Stimulated activated CD8-positive, alpha-beta memory T cell treated with anti-CD3 and anti-CD28 coated beads, Interleukin-15, amount 100 ng/mL, for 4 hours (primary cell): ENCODE measurements at places on chromosomes 1 and 21.

GRCh38 chr1:85258536-85259117, 835 bp downstream of the C1orf52 start:
- no peak for DNase-seq

DNA sequence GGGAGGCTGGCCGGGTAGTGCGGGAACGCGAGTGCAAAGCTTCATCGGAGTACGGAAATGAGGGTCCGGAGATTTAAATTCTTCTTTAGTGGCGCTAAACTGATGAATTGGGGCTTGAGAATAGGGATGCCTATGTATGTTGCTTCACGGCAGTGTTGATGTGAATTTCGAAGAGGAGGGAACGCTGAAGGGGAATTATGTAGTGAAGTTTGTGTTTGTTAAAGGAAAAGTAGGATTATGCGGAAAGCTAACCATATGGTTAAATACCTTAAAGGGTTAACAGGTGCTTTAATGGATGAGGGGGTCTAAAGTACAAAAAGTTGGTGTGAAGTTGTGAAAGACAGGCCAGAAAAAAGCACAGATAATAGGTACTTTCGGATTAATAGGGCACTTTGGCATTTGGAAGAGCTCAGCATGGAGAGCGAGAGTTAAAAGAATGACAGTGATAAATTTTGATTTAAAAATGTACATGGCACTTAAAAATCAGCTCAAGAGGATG, 1.4 kb downstream of the HS2ST1 start:
- no peak for DNase-seq

DNA sequence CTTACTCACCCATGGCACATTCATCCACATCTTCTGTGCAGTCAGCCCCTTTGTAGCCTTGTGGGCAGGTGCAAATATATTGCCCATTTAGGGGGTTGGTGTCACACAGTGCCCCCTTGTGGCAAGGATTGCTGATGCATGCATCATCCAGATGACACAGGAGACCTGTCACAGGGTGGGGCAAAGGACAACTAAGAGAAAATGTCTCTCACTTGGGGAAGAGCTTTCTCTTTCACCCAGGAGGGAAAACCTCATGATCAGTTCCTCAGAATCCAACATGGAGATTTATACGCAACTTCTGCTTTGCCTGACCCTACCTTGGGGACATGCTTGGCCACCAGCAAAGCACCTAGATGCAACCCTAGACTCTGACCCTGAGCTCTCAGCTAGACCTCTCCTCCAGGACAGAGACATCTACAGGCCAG, 71.8 kb upstream of the ADAM30 start:
- DNase-seq = peak; percentile 38

GRCh38 chr1:181626279-181626938, 143.1 kb downstream of the CACNA1E start:
- DNase-seq = no peak

DNA sequence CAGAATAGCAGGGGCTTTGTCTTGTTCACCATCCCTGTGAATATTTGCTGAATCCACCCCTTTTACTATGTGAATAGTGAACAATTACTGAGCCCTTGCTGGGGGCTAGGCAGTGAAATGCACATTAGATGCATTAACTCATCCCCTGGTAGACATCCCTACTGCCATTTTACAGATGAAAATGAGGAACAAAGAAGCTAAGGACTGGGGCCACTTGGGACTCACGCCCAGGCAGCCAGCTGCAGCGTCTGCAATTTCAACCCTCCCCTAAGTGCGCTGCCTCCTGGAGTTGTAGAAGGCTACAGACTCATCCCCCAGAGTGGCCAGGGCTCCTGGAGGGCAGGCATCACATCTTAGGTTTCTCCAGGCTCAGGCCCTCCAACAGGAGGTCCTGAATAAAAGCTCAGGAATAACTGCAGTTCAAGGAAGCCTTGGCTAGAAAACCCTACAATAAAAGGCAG, 31.6 kb downstream of the CAPZB start:
- no peak for DNase-seq

DNA sequence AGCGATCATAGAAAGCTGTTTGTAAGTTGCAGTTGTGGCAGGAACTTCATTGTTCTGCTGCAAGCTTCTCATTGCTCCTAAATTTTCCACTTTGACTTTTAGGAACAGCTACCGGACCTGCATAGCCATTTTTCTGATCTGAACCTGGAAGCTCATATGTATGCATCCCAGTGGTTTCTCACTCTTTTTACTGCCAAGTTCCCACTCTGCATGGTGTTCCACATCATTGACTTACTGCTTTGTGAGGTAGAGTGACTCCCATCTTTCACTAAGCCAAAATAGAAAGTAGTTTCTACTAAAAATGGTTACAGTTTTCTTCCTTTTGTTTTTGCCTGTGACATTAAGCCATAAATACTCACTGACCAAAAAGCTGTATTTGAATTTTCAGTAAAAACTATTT, 254.2 kb downstream of the GPR52 start:
- no peak for DNase-seq

GRCh38 chr1:47590523-47591225, 152.8 kb downstream of the FOXD2 start:
- no peak for DNase-seq

GRCh38 chr1:58282623-58283387, 263.7 kb downstream of the OMA1 start:
- no peak for DNase-seq

DNA sequence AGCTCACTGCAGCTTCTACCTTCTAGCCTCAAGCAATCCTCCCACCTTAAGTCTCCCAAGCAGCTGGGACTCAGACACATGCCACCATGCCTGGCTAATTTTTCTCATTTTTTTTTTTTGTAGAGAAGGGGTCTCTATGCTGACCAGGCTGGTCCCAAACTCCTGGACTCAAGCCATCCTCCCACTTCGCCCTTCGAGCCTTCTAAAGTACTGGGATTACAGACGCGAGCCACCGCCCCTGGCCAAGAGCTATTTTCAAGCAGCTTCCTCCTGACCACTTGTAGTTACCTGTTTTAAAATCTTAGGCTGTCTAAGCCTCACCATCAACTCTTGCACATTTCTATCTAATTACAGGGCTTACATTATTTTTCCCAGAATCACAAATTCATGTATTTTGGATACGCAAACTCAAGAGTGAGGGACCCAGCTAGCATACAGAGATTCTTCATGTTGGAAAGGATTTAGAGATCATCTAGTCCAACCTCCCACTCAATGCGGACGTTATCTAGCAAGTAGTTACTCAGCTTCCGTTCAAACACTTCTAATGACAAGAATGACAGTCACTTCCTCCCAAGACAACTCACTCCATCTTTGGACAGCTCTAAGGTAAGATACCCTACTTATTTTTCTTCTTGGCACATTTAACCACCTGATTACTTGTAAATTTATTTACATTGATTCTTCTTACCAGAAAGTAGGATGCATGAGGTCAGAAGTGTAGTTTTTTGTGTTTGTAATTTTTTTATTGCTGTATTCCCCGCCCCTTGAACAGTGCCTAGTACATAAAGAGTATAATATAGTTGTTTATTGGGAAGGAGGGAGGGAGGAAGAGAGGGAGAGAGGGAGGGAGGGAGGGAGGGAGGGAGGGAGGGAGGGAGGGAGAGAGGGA, 65.4 kb downstream of the LUZP1 start:
- DNase-seq = no peak

GRCh38 chr1:42317308-42317707, 17.7 kb downstream of the FOXJ3 start:
- no peak for DNase-seq

GRCh38 chr1:70333245-70333644, 21.3 kb downstream of the ANKRD13C start:
- DNase-seq = no peak

- no peak for DNase-seq
Observed at GRCh38 chr1:70220517-70221237, 503 bp upstream of the SRSF11 start.

- DNase-seq = no peak
Observed at GRCh38 chr1:115929881-115930280, 46.4 kb upstream of the SLC22A15 start.

- peak; percentile 58 for DNase-seq
Observed at GRCh38 chr1:162069334-162070093, at the start of gene NOS1AP. Gene NOS1AP, plus strand, starts transcription at chr1:162069691. Its CDS starts 487 bp downstream, at chr1:162070178.

GRCh38 chr1:60921175-60921574, 161.2 kb upstream of the NFIA start:
- no peak for DNase-seq

DNA sequence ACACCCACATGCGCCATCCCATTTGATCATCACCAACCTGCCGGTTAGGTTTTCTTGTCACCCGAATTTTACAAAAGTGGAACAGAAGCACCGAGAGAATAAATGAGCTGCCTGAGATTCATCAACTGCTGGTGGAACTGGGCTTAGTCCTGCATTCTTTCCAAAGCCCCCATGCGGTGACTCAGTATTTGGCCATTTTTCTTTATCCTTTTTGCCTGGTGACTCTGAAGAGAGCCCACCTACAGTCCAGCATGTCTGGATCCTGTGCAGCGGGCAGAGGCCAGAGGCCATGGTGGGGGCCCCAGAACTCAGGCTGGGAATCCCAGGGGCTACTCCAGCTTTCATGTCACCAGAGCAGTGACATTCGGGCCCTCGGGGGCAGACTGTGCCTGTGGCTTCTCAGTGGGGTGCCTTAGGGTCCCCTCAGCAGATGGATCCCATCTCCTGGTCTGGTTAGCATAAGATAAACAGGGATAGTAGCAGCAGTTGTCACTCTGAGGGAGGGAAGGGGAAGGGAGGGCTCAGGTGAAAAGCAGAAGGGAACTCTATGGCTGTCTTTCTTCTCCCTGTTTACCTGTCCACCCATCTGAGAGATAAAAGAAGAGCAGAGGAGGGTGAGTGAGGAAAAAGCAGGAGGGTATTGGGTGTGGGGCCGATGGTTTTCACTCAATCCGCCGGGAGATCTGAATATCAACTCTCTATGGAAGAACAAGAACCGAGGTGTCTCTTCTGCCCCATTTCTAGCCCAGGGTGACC, 63.2 kb downstream of the KIF26B start:
- no peak for DNase-seq

GRCh38 chr1:228270032-228270431, 62.2 kb downstream of the OBSCN start:
- DNase-seq = no peak

GRCh38 chr1:204348722-204349121, 11.0 kb downstream of the PLEKHA6 start:
- DNase-seq = no peak
